ENCODE measurements at places on chromosomes 3 and 15.

GRCh38 chr3:14283092-14283812, 104.6 kb downstream of the LSM3 start:
- DNase-seq: no peak

DNA sequence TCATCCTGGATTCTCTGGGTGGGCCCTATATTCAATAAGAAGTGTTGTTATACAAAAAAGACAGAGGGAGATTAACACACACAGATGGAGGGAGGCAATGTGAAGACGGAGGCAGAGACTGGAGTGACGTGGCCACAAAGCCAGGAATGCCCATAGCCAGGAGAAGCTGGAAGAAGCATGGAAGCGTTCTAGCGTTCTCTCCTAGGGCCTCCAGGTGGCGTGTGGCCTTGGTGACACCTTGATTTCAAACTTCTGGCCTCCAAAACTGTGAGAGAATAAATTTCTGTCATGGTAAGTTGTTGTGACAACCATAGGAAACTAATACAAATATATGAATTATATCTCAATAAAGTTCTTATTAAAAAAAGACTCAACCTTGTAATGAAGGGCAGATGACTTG, 21.3 kb downstream of the THBS1 start:
- DNase-seq: no peak

DNA sequence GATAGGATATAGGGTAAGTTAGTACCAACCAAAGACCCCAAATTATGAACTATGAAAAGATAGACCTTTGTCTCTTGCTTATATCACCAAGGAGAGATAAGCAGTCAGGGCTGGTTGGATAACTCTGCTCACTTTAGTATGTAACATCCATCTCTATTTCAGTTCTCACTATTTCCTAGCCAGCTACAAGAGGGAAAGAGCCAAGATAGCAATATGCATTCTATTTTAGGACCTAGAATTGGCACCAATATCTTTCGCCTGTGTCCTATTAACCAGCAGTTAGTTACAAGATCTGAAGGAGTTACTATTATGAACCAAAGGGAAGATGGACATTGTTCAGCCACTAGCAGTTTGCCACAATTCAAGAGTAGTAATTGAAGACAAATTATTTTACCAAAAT, 457.5 kb downstream of the NSUN3 start:
- no peak for DNase-seq

DNA sequence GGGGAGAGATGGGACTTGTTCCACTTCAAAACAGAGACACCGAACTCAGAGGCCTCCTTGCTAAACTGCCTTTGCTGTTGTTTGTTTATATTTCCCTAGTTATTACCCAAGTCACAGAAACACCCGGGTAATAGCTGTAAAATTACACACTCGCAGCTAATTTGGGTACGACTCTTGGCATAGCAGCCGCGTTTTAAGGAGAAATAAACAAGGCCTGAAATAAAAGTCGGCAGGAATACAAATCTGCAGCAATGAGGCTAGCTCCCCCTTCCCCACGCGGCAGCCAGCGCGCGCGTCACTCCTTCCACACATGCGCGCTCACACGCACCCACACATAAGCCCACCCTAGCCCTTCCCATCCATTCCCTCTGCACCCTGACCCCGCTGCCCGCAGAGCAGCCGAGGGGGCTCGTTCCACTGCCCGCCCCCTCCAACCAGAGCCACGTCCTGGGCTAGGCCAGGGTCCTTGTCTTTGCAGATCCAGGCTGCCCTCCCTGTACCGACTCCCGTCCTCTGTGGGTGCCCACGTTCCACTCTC, 67.3 kb downstream of the LINGO1 start:
- no peak for DNase-seq

DNA sequence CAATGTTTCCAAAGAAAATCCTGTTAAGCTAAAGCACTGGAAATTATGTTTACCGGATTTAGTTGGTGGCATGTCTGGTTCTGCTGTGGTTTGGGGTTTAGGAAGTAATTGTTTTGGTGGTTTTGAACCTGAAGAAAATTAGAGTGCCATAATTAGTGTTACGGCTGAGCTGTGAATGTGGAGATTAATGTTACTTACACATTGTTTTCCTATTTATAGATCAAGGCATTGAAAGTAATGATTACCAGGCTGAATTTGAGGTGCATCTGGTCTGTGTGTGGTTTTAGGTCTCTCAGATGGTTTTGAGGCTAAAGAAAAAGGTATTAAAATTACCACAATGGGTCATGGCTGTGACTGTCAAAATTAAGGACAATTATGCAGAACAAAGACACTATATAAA, 128.9 kb downstream of the TFG start:
- DNase-seq: no peak

DNA sequence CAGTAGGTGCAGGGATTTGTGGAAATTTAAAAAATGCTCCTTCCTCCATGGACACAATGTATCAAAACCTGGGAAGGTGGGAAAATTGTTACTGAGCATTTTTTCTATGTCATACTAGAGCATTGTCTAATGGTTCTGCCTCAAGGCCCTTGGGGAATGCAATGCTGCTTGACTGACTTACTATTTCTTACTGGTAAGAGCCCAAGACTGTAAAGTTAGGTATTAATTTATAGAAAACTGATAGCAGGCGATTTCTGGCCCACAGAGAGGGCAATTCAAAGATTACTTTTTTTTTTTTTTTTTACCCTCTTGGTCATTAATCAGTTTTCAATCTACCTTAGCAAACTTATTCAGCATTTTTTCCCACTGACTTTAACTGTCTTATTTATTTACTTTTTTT, 38.5 kb upstream of the MRPL3 start:
- peak; percentile 86 for DNase-seq

DNA sequence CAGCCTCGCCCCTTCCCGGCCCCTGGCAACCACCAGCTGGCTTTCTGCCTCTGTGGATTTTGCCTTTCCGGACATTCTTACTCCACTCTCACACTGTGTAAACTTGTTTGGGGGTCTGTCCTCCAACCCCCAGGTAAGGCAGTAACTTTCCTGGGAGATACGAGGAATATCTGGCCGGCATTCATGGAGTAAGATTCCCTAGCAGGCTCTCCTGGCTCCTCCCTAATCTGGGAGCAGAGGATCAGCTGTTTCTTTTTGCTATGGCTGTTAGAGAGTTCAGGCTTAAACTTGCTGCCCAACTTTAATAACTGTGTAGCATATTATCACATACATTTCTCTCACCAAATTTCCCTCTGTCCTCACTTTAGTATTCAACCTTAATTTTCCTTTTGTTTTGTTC, 64.3 kb downstream of the IGF2BP2 start:
- no peak for DNase-seq

- DNase-seq: peak; percentile 2
Measured at GRCh38 chr3:39917065-39917773, 107.8 kb downstream of the MYRIP start.

DNA sequence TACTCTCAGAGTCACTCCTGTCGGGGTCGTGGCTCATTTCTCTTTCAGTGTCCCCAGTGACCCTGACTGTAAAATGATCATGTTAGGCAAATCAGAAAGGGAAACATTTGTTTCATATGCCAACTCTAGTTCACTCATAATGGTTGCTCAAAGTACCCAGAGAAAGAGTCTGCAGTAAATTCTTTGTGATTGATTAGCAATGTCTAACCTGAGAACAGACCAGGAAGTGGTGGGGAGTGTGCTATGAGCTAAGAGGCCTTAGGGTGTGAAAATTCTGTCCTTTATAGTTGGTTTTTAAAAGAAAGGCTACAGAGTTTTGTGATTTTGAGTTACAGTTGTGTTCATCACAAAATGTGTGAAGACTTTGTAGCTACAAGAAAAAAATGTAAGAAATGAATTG, 108.9 kb downstream of the EDEM1 start:
- no peak for DNase-seq

DNA sequence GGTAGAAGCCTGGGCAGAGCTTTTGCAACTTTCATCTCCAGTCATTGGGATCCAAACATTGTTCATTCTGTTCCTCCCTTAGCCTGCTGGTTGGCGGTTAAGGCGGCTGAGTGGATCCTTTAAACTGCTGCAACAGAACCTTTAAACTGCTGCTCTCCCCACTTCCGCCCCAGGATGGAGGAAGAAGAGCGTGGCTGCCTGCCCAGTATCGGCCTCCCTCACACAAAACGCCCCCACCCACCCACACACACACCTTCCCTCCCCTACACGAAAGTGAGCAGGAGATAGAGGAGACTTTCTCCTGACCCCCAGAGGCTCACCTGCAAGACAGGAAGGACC, 460 bp upstream of the ZMAT3 start:
- DNase-seq: no peak

GRCh38 chr3:40615110-40615915, 90.6 kb downstream of the ZNF621 start:
- no peak for DNase-seq

DNA sequence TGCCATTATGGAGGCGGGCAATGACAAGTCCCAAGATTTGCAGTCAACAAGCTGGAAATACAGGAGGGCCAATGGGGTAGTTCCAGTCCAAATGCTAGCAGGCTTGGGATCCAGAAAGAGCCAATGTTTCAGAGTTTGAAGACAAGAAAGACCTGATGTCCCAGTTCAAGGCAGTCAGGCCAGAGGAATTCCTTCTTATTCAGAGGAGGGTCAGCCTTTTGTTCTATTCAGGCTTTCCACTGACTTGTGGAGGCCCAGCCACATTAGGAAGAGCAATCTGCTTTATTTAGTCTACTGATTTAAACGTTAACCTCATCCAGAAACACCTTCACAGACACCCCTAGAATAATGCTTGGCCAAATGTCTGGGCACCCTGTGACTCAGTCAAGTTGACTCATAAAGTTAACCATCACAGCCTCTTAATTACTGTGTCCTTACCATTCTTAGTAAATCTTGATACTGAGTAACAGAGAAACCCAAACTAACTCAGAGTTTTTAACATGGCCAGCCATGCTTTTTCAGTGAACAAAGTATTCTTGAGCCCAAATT, 50.9 kb upstream of the NPHP3 start:
- DNase-seq: no peak

- no peak for DNase-seq
Measured at GRCh38 chr15:99197856-99198255, 51.5 kb downstream of the TTC23 start.

Measured in Caki2 (cell line).